ENCODE measurements at places on chromosomes 4 and X.
A peak's percentile ranks its signal among the peaks of the same experiment; 100 is the strongest.

- no peak for DNase-seq
Observed at GRCh38 chr4:182475539-182475938, 232.3 kb downstream of the TENM3 start.

DNA sequence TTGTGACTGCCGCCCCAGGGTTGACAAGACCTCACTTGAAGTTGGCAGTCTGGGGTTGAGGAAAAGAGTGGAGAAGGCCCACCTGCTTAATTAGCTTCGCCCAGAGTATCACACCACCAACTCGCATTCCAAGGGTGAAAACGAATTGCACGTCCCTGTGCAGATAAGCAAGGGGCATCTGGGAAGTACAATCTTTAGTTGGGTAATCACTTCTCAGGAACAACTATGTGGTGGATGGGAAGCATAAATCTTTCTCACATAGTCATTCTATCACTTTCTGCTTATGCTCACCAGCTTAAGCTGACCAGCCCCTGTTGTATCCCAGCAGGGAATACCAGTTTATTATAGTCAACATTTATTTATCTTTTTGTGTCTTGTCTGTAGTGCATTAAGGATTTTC lies 14.3 kb downstream of the SPCS3 start:
- no peak for DNase-seq

- no peak for DNase-seq
Observed at GRCh38 chr4:185343726-185344581, 51.8 kb downstream of the LRP2BP start.

GRCh38 chr4:40576651-40577480 lies 52.8 kb downstream of the RBM47 start:
- DNase-seq = peak; percentile 98

GRCh38 chr4:61389640-61390039 lies 189.5 kb downstream of the ADGRL3 start:
- no peak for DNase-seq

DNA sequence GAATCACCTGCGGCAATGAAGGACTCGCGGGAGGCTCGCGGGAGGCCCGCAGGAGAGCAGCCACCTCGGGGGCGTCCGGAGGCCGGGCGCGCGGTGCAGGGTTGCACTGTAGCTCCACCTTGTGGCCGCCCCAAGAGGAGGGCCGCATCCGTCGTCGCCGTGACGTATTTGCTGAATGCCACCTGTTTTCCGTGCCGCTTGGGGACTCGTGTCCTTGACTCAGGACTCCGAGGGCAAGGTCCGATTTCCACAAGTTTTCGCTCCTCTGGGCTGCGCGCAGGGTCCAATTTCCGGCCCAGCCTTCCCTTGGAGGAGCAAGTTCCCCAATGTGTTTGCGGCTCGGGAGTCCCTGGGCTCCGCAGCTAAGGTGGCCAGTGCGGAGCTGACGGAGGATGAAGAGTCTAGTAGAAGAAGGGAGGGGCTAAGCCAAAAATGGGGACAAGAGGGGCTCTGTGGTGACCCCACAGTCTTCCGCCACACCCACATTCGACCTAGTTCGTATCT lies 10.7 kb upstream of the DLG3 start:
- DNase-seq = peak; percentile 65

DNA sequence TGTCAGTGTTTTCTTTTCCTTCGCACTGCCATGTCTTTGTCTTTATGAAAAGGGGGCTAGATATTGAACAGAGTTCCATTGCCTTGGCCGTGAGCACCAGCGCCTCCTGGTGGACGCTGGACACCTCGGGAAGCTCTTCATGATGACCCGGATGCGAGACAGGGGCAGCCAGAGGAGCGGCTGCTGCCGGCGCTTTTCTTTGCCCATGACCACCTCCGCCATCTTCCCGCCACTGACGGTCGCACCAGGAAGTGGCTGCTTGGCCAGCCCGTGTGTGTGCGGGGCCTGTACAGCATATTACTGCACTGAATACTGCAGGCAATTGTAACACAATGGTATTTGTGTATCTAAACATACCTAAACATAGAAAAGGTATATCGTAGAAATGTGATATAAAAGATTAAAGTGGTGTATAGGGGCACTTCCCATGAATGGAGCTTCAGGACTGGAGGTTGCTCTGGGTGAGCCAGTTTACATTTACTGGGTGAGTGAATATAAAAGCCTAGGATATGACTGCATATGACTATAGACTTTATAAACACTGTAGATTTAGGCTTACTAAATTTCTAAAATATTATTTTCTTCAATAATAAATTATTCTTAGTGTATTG lies 15.8 kb upstream of the GRIA2 start:
- DNase-seq = peak; percentile 41

GRCh38 chrX:8364369-8365141 lies 100.1 kb upstream of the VCX3B start:
- peak; percentile 55 for DNase-seq

GRCh38 chr4:68288393-68288740 lies 42.9 kb upstream of the TMPRSS11B start:
- no peak for DNase-seq

- DNase-seq = peak; percentile 16
Observed at GRCh38 chr4:105058177-105058812, 88.4 kb upstream of the TET2 start.

DNA sequence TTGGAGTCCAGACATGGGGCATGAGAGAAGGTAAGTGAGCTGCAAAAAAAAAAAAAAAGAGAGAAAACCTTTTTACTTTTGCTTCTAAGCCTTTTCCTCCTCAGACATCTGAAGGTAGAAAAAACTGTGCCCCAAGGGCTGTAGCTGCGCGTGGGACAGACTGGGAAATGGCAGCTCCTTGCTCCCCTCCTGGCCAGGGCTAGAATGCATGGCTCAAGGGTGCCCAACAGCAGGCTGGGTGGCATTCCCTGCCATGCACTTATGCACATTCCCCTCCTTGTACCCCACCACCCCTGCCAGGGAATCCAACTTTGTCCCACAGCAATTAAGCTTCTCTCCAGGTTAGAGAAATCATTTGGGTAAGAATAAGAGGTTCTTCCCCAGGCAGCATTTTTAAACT lies 421.2 kb downstream of the TRAM1L1 start:
- DNase-seq = peak; percentile 23

GRCh38 chr4:111512081-111512783 lies 633.0 kb upstream of the FAM241A start:
- DNase-seq = peak; percentile 84

DNA sequence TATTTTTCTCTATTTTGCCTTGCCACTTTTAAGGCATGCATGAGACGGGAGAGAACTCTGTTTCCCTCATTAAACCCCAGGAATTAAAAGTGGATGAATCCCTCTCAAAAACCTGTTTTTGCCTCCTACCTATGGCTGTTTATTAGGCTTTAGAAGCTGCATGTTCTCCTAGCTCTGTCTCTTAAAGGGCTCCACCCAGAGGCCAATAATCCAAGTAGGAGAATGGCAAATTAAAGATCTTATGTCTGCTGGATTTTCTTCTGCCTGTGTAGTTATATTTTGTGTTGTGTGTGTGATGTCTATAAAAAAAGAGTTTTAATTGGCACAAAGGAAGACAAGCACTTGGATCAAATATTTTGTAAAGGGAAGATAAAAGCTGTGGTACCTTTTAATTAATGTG lies 32.4 kb downstream of the MAGEC1 start:
- peak; percentile 6 for DNase-seq

DNA sequence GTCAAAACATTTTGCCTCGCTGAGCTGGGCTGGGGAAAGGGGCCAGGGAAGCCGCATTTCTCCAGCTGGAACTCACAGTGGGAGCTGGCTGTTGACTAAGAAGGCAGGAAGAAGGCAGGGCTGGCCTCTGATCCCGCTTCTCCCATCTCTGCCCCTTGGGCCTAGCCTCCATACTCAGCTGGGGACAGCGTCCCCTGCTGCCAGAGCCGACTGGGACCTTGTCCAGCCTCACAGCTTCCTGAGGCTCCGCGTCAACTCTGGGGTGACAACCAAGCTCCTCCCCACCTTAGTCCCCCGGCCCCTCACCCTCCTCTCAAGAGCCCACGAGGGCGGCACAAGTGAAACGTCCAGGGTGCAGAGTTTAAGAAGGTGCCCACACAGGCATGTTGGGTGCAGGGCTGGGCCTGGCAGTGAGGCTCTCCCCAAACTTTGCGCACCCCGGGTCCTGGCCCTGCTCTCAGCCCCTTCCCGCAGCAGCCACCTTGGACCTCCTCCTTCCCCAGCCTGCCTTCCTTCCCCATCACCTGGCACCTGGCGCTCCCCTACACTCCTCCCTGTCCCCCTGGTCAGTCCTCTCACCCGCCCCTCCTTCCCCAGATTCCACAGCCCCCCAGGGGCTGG lies 100.8 kb downstream of the PSAPL1 start:
- DNase-seq = no peak
